ENCODE measurements at places on chromosomes 5 and 9.

GRCh38 chr9:21078702-21079101, 960 bp upstream of the IFNB1 start:
- no peak for DNase-seq

- DNase-seq, result no peak
These were observed 104.0 kb downstream of the DOCK8 start for GRCh38 chr9:318646-319045.

DNA sequence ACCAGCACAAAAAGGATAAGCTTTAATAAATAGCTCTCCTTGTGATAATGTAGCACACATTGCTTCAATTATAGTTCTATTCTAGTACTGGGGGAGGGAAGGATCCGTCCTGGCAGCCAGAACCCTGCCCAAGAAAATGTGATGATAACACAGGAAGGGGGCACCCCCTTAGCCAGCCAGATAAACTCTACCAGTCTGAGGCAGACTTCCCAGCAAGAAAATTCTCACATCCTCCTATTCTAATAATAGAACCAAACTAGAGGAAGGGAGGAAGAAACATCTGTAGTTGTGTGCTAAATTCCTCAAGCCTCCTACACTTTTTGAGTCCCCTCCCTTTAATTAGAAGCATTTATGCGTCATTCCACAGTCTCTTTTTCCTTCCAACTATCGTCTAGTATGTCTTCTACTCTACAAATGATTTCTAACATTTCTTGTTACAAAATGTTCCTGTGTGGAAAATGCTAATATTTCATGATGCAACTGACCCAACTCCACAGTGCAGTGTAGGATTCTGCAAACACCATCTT, 261.0 kb downstream of the SEMA5A start:
- no peak for DNase-seq

- no peak for DNase-seq
These were observed 133.7 kb downstream of the ERCC6L2 start for GRCh38 chr9:96009223-96009602.

GRCh38 chr5:159680095-159680494, 236.2 kb upstream of the ADRA1B start:
- no peak for DNase-seq

- no peak for DNase-seq
These were observed 74.6 kb downstream of the LRRC70 start for GRCh38 chr5:62653001-62653863.

GRCh38 chr9:30103647-30104394, 2280.6 kb upstream of the ACO1 start:
- DNase-seq, result no peak

- no peak for DNase-seq
These were observed 320.2 kb downstream of the MED10 start for GRCh38 chr5:6058055-6058715.

GRCh38 chr5:133916914-133917313, 51.5 kb downstream of the C5orf15 start:
- no peak for DNase-seq

- no peak for DNase-seq
These were observed 27.2 kb upstream of the FCN1 start for GRCh38 chr9:134944916-134945315.

- DNase-seq, result no peak
These were observed 554 bp downstream of the JAK2 start for GRCh38 chr9:4985386-4986266.

DNA sequence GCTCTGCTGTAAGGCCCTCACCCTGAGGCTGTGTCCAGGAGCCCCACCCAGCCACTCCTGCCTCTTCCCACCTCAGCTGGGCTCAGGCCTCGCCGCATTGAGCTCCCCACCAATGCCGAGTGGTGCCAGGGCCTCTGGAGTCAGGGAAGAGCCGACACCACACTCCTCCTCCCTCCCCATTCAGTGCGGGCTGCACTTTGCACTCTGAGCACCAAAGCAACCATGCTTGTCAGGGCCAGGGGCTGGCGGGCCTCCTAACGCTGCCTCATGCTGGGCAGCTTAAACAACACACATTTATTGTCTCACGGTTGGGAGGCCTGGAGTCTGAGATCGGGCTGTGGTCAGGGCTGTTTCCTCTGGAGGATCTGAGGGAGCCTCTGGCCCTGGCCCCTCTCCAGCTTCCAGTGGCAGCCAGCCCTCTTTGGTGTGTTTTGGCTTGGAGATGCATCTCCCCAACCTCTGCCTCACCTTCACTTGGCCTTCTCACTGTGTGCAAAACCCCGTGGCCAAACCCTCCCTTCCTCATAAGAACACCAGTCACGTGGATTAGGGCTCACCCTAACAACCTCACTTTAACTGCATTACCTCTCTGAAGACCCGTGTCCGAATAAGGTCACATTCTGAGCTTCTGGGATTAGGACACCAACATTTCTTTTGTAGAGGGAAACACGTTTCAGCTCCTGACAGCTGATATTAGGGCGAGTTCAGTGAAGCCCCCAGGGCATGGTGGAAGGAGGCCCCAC, 157.8 kb downstream of the MED10 start:
- no peak for DNase-seq

- no peak for DNase-seq
These were observed 240.3 kb downstream of the AGTPBP1 start for GRCh38 chr9:85501456-85501855.

DNA sequence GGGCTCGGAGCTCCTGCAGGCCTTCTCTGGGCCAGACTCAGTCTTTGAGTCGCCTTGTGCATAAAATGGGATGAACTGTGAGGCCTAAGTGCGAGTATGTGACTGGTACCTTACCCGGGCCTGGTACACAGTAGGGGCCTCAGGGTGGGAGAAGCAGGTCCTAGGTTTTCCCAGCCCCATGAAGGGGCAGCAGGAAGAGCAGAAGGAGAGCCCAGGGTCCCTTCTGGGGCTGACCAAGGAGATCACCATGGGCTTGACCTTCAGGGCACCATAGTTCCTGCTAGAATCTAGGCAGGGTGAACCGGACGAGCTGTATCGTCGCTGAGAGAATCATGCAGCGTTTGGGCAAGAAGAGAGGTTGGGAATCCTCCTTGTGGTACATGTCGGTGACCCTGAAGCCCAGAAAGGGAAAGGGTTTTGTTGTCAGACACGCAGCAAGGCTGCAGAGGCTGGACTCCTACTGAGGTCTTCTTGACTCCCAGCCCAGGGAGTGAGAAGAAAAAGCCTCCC, 373 bp upstream of the PHYKPL start:
- no peak for DNase-seq

DNA sequence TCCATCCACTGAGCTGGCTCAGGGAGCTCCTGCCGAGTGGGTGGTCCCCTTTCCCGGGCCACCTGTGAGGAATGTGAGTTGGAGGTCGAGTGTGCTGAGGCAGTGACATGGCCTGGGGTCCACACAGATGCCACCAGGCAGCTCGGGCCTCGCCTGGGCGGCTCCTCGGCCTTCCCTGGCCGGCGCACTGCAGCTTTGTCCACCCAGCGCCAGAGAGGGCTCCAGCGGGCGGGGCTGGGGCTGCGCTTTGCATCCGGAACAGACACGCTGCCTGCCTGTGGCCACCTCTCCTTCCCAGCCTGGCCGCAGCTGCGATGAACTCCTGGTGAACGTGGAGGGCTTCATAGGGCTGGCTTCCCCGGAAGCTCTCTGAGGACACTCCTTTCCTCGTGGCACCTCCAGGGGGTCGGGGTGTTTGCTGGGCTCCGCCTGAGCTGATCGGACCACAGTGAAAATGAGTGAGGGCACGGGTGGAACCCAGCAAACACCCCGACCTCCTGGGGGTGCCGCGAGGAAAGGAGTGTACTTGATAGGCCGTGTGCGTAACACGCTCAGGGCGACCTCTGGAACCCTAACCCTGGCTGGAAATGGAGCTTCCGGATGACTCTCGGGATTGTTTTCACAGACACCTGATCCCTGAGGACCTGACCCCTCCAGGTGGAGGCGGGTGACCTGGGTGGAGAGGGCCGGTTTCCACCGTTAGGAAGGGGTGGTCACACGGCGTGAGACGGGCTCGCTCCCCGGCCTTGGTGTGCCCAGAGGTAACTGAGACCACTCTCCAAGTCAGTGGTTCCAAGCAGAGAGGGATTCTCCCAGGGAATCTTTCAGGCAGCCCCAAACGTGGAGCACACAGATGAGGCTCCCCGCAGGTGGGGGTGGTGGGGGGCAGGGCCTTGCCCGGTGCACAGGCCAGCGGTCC, 31.8 kb upstream of the RXRA start:
- DNase-seq, result no peak
